ENCODE measurements at places on chromosomes 1 and 21. TPM values are rescaled to one million over a fixed set of nuclear protein-coding genes. Genes with fewer than 3 reads are reported as not detected.

Gene PIP5K1A
- 78.3 TPM for total RNA-seq

Gene NBPF4
- under 0.01 TPM for total RNA-seq

Gene PPIAL4G
- total RNA-seq, result not detected

Gene LPGAT1
- 73.4 TPM for total RNA-seq

Gene OR14K1
- total RNA-seq, result not detected

Gene ANKRD65
- total RNA-seq, result 1.6 TPM

Gene CYP2J2
- not detected for total RNA-seq

Gene DISP1
- total RNA-seq, result 3.5 TPM

Gene CD1B
- not detected for total RNA-seq

Gene GJA8
- not detected for total RNA-seq

Gene CBR3
- total RNA-seq, result 12.1 TPM

Gene ANKRD45
- 0.43 TPM for total RNA-seq

Gene PLA2G2D
- total RNA-seq, result not detected

Gene FAM72D
- total RNA-seq, result 0.43 TPM

Gene PRAMEF10
- not detected for total RNA-seq

Gene VANGL2
- total RNA-seq, result not detected

Gene TFF2
- not detected for total RNA-seq

Gene CRNN
- not detected for total RNA-seq

Gene OR2L8
- total RNA-seq, result not detected

Gene A3GALT2
- total RNA-seq, result not detected

Gene PPP1R15B
- total RNA-seq, result 35.1 TPM

Gene RNF115
- total RNA-seq, result 16.4 TPM

Gene PCP4L1
- total RNA-seq, result not detected

Gene CCDC185
- not detected for total RNA-seq

Gene DVL1
- 69.5 TPM for total RNA-seq

Gene ENTREP3
- 7.8 TPM for total RNA-seq

Gene NBPF20
- total RNA-seq, result 2.6 TPM

Gene GBP5
- 0.32 TPM for total RNA-seq

Gene MEX3A
- total RNA-seq, result 1.9 TPM

Gene TRIM45
- total RNA-seq, result 1.7 TPM

Gene TCEA3
- 11.3 TPM for total RNA-seq

Gene SH2D2A
- not detected for total RNA-seq

Gene S100A7A
- total RNA-seq, result not detected

Gene TAS1R1
- total RNA-seq, result under 0.01 TPM

Gene ZBTB8B
- not detected for total RNA-seq

Gene KRTAP11-1
- not detected for total RNA-seq

Gene GSTM5
- 5.8 TPM for total RNA-seq

Gene FCRL2
- total RNA-seq, result not detected

Gene CASQ1
- total RNA-seq, result not detected

Gene FCRL3
- total RNA-seq, result not detected

Gene SLAMF1
- not detected for total RNA-seq

Gene ETV3L
- not detected for total RNA-seq

Gene VWA5B1
- not detected for total RNA-seq

Gene S100A3
- 20.3 TPM for total RNA-seq

Gene CACHD1
- total RNA-seq, result 11.9 TPM

Gene MTARC1
- total RNA-seq, result 1.7 TPM

Gene LCK
- total RNA-seq, result 0.43 TPM

Gene ZMYND12
- total RNA-seq, result 0.32 TPM

Gene CLCNKA
- total RNA-seq, result not detected

Gene RIPPLY3
- total RNA-seq, result under 0.01 TPM

Gene TRMT1L
- total RNA-seq, result 24.6 TPM

Gene AVPR1B
- total RNA-seq, result not detected

Gene CELA3A
- not detected for total RNA-seq

Gene COL6A2
- 812 TPM for total RNA-seq

Gene SAMD11
- total RNA-seq, result 2.2 TPM
